ENCODE measurements at places on chromosomes 3 and 15.

GRCh38 chr3:161838021-161838420 lies 341.4 kb downstream of the OTOL1 start:
- no peak for DNase-seq

GRCh38 chr15:61661791-61662190 lies 398.5 kb downstream of the VPS13C start:
- no peak for DNase-seq

DNA sequence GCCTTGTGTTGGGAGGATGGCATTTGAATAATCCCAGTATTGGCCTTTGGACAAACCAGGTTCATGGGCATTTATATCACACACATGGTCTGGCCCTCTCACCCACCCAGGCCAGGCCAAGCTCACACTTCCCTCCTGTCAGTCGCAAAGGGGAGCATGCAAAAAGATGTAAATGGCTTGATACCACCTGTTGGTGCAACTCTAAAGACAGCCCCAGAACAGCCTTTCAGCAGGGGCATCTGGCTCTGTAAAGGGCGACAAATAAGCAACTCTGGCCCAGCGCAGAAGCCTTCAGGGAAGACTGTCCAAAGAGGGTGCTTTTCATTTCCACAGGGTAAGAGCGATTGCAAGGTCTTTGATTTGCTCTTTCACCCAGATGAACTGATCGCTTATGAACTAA lies 91.8 kb downstream of the USP13 start:
- no peak for DNase-seq

DNA sequence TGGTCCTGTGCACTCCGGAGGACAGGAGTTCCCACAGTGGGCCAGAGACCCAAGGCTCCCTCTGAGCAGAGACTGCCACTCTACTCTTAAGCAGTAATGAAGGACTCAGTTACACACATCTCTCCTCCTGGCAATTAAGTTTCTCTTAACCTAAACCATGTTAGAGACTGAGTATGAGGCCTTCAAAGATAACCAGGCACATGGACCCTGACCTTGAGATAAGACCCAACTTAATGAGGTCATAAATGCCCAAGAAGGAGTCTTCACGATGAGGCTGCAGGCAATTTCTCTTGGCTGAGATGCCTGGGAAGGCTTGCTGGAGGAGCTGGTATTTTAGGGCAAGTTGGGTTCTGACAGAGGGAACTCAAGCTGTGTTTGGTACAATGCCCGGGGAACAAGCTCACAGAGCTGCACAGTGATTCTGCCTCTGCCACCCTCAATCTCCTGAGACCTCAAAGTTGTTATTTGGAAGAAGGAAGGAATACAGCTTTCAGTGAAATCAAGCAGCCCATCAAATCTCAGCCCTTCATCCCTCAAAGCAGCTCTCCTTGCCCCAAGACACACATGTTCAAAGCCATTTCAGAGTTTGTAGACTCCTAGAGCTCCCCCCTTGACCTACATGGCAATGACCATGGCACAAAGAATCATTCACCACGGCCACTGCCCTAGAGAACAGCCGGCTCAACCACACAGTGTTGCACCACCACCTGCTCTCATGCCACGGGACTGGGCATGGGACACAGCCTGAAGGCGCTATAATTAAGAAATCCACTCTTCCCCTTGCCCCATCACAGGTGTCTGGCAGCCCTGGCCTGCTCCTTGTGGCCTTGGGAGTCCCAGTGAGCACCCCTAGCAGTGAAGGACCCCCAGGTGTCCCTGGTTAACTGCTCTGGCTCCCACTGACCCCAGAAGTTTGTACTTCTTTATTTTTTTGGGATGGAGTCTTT lies 7.1 kb downstream of the RMDN3 start:
- DNase-seq = no peak

GRCh38 chr3:102174312-102174712 lies 260.5 kb upstream of the ZPLD1 start:
- no peak for DNase-seq

DNA sequence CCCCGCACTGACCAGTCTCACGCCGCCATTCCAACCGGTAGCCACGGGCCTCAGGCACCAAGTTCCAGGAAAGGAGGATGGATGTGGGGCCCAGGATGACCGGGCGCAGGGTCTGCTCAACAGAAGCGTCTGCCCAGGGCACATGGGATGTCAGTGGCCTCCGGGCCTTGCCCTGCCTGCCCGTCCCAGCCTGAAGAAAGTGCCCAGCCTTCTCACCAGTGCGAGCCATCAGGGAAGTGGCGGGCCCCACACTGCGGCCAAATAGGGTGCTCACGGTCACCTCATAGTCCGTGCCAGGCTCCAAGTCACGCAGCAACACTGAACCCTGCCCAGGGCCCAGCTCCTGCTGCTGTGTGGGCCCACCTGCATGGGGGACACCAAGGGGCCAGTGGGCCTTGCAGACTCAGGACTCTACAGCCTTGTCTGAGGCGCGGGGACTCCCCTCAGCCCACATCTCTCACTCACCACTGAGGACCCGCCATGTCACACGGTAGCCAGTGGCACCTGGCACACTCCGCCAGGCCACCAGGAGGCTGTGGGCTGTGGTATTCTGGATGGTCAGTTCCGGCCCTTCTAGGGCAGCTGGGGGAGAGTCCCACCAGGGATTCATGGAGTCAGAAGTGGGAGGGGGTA lies 3.1 kb downstream of the COL7A1 start:
- DNase-seq = no peak

DNA sequence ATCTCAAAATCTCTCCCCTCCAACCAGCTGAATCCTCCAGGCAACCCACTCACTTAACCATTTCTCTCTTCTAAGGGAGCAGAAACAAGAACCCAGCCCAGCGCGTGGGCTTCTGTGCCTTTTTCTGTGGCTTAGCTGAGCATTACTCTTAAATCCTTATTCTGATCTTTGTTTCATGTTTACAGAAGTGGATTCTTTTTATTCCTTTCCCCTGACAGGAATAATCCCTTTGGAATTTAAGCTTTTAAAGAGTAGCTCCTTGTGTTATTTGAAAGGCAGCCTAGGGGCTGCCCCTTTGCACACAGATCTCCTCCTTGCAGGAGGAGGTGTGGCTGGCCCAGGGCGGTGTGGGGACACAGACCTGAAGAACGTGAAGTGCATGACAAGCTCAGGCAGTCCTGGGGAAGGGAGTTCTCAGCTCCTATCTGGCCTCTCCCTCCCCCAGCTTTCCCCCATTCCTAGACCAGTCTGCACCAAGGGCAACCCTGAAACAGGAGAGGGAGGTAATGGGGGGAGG lies 77.1 kb upstream of the UBE2E1 start:
- DNase-seq = no peak

- DNase-seq = no peak
Measured at GRCh38 chr3:55660642-55661041, 173.5 kb upstream of the WNT5A start.

- DNase-seq = no peak
Measured at GRCh38 chr3:23189187-23189586, 13.9 kb upstream of the UBE2E2 start.

DNA sequence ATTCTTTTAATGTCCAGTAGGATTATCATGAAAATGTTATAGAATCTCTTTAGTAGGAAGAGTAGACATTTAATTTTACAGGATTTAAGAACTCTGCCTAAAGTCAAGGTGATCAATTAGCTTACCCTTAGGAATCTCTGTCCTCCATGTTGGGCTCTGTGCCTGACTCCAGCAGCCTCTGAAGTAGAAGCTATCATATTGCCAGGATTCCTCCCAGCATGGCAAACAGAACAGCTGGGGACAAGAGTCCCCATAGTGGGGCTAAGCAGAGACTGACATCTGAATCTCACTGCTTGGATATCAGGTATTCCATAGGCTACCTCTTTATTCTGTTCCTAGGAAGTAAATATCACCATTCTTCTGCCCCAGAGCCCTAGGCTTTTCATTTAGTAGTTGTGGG lies 1.5 kb downstream of the SLC15A2 start:
- DNase-seq = no peak

DNA sequence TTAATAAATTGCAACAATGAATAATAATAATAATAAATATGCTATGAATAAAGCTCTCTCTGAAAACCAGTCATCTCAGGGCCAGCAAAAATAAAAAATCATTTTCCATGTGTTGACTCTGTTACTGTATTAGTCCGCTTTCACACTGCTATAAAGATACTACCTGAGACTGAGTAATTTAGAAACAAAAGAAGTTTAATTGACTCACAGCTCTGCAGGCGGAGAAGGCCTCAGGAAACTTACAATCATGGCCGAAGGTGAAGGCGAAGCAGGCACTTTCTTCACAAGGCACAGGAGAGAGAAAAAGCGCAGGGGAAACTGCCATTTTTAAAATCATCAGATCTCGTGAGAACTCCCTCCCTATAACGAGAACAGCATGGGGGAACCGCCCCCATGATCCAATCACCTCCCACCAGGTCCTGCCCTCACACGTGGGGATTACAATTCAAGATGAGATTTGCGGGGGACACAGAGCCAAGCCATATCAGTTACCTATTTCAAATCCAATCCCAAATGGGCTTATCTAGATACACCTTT lies 224.1 kb downstream of the IGSF11 start:
- no peak for DNase-seq

- DNase-seq = no peak
Measured at GRCh38 chr3:278300-279064, 81.9 kb downstream of the CHL1 start.

GRCh38 chr3:106827515-106828213 lies 549.6 kb upstream of the CCDC54 start:
- DNase-seq = no peak

GRCh38 chr3:53716998-53717397 lies 129.2 kb downstream of the CHDH start:
- no peak for DNase-seq

GRCh38 chr3:16499351-16499750 lies 14.1 kb downstream of the RFTN1 start:
- no peak for DNase-seq

GRCh38 chr3:184812662-184813042 lies 686 bp downstream of the VPS8 start:
- DNase-seq = no peak

GRCh38 chr3:72288955-72289691 lies 504.2 kb upstream of the PROK2 start:
- DNase-seq = peak; percentile 70

- no peak for DNase-seq
Measured at GRCh38 chr15:38651328-38652038, 86.9 kb upstream of the RASGRP1 start.

DNA sequence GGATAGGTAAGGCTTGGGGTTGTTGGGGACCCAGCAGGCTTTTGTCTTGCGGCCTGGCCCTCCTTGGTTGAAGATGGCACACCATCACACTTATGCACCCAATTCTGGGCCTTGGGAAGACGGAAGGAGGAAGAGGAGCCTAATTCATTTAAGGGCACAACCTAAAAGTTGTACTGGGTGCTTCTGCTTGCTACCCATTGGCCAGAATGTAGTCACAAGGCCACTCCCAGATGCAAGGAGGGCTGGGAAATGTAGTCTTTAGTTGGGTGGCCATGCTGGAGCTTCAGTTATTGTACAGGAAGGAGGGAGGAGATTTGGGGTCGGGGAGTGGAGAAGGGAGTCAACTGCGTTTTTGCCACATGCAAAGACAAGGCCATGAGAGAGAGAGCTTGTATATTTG lies 109.2 kb downstream of the TMEM266 start:
- no peak for DNase-seq

DNA sequence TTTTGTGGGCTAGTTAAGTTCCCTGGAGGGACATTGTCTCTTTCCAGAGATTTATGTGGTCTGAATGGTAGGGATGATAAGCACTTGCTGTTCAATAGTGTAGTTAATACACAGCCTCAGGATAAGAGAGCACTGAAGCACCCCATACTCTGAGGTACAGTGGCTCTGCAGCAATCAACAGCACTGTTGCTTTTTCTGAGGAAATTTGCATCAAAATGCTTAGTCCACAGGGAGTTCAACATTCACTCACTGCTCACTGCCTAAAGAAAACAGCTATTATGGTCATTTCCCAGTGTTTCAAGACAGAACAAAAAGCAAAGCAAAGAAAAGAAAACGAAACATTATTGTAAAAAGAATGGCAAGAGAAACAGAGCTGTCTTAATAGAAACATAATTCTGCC lies 441.9 kb downstream of the PLOD2 start:
- no peak for DNase-seq

DNA sequence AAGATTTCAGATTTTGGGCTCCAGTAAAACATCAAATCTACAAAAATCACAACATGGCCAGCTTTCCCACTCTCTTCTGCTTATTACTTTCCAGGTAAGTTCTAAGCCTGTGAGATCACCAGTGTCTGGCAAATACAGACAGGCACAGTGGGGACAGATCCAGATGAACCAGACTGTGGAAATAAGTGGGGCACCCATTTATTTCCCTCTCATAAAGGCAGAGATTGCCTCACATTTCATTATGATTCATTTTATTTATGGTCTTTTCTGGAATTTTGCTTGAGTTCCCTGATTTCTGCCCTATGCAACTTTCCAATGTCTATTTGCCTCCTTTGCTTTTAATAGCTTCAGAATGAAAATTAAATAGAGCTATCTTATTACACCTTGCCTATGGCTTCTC lies 66.8 kb downstream of the GREM1 start:
- no peak for DNase-seq

DNA sequence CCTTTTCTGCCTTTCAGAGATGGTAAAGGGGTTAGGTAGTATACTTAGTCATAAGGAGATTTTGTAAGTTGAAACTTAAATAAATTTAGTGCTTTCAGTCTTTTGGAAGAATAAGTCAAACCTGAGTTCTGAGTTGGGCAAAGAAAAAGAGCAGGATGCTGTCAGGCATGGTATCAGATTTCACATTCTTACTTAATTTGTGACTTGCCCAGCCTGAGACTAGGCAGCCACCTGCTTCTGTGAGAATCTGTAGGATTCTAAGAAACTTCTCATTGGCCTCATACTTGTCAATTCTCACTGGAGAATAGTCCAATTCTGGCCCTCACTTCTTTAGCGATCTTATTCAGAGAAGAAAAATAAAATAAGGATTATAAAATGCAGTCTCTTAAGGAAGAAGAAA lies 577.5 kb downstream of the DIPK2A start:
- no peak for DNase-seq

DNA sequence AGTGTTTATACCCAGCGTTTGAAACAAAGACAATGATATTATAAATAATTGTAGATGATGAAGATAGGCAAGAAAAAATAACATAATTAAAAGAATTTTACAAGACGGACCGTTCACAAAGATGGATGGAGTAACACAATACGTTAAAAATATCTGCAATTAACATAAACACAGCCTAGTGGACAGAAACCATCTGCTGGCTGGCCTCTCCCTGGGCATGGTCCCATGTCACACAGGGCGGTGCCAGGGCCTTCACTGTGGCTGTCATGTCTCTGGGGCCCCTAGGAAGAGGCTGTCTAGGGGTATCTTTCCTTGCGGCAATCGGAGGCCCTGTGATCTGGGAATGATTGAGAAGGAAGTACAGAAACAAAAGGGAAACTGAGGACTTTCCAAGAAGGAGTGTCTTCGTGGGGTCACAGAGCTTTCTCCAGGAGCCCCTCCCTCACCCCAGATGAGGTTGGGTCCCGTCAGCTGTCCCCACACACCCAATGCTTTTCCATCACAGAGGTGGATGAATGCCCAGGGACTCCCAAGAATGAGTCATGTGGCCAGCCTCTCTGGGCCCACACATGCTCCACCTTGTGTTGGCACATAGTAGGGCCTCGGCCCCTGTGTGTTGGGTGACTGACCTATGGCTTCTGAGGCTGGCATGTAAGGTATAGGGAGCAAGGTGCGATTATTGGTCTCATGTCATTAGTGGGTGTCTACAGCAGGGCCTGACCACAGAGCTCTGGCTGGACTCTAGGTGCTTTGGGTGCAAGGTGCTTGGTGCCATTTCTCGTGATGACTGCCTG lies 87.1 kb downstream of the DNAJB8 start:
- DNase-seq = no peak

GRCh38 chr3:172066880-172067796 lies 27.8 kb downstream of the FNDC3B start:
- DNase-seq = no peak

Data from sigmoid colon (tissue), 7 donors.